ENCODE measurements at places on chromosomes 12 and 14. TPM values are rescaled to one million over a fixed set of nuclear protein-coding genes. Genes with fewer than 3 reads are reported as not detected.
A peak's percentile ranks its signal among the peaks of the same experiment; 100 is the strongest.

DNA sequence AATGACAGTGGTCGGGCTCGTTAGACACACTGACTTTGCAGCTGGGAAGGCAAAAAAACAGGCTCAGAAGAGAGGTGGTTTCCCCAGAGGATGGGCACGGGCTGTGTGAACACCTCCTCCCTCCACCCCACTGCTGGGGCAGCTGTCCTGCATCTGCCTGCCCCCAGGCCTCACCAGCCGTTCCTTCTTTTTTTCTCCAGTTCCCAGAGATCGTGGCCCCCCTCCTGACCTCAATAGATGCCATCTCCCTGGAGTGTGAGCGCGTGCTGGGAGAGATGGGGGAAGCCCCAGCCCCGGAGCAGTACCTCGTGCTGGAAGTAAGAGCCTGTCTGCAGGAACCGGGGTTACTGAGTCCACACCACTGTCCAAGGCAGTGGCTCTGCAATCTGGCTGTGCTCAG, 17.4 kb downstream of the MVK start:
- H3K36me3 ChIP-seq, result no peaks in the 10 kb centered on the region
- H3K27me3 ChIP-seq, result no peaks in the 10 kb centered on the region
- DNase-seq, result no peak
- no peaks in the 10 kb centered on the region for H3K4me1 ChIP-seq
- H3K27ac ChIP-seq, result no peak overlapping the region

GRCh38 chr14:53715193-53715721, 241.4 kb downstream of the BMP4 start:
- DNase-seq, result peak; percentile 24
- H3K27ac ChIP-seq, result no peak overlapping the region
- no peaks in the 10 kb centered on the region for H3K36me3 ChIP-seq
- H3K4me1 ChIP-seq, result peaks cover 20% of the 10 kb centered on the region

DNA sequence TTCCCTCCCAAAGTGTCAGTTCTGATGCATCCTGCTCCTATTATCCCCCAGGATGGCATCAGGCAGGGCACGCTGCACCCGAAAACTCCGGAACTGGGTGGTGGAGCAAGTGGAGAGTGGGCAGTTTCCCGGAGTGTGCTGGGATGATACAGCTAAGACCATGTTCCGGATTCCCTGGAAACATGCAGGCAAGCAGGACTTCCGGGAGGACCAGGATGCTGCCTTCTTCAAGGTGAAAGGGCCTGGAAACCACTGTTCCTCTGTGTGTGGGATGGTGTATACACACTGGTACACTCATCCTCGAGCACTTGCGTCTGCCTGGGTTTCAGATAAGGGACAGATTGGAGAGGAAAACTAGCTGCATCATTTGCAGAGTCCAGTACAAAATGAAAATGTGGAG, 1.0 kb downstream of the IRF9 start:
- H3K27ac ChIP-seq, result peak overlapping the region; percentile 90
- H3K4me3 ChIP-seq, result peak overlapping the region; percentile 47
- no peaks in the 10 kb centered on the region for H3K36me3 ChIP-seq
- H3K4me1 ChIP-seq, result peaks cover 28% of the 10 kb centered on the region
- DNase-seq, result no peak

- no peak overlapping the region for H3K4me3 ChIP-seq
- no peaks in the 10 kb centered on the region for H3K36me3 ChIP-seq
- H3K27me3 ChIP-seq, result no peaks in the 10 kb centered on the region
- no peaks in the 10 kb centered on the region for H3K4me1 ChIP-seq
- no peak for DNase-seq
- H3K27ac ChIP-seq, result no peak overlapping the region
Observed at GRCh38 chr12:41151793-41152192, 36.3 kb upstream of the PDZRN4 start.

GRCh38 chr14:45716572-45716971, 463.6 kb upstream of the MIS18BP1 start:
- no peak for DNase-seq
- H3K27ac ChIP-seq, result no peak overlapping the region
- no peaks in the 10 kb centered on the region for H3K27me3 ChIP-seq
- no peak overlapping the region for H3K4me3 ChIP-seq
- H3K36me3 ChIP-seq, result no peaks in the 10 kb centered on the region

DNA sequence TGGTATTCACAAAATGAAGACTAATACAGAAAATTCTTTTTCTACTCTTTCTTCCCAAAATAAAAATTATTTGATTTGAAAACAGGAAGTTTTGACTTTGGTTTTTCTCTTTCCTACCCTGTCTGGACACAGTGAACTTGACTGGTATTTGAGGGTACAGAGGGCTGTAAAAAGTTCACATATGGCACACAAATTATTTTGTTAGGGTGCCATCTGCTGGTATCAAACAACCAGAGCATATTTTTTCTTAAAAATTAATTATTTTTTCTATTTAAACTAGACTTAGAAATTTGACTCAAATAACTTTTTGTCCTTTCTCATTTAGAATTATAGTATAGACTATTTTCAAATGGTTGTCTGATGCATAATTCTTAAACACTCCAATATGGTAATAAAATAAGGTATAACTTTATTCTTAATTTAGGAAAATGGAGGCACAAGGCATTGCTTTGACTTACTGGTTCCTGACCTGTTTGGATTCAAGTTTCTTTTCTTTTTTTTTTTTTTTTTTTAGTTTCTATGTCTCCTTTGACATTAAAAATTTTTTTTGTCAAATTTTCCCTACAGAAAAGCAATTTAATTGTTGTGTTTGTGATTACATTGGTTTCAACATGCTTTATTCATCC, 390.6 kb downstream of the PRKD1 start:
- H3K36me3 ChIP-seq, result no peaks in the 10 kb centered on the region
- H3K4me1 ChIP-seq, result no peaks in the 10 kb centered on the region
- peaks cover 3% of the 10 kb centered on the region for H3K27me3 ChIP-seq

DNA sequence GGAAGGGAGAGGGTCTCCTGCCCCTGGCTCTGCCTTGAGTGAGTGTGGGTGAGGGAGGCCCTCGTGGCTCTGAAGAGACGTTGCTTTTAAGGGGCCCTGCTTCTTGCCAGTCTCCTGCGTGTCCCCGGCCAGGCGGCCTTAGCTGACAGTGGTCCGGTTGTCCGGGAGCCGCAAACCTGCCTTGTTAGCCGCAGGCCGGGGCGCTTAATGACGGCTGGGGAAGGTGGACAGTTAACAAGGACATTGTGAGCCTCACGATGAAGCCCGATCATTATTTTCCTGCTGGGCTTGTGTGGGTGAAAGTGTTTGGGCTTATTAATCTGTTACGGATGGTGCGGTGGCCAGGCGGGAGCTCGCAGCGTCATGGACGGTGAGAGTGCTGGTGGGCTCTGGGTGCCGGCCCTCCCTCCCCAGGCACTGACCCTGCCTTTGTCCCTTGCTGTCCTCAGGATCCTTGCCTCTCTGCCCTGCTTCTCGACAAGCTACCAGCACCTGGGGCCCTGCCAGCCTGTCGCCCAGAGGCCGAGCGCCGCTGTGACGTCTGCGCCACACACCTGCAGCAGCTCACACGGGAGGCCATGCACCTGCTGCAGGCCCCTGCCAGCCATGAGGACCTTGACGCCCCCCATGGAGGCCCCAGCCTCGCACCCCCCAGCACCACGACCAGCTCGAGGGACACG, 13.3 kb downstream of the KIF26A start:
- no peak overlapping the region for H3K4me3 ChIP-seq
- H3K27me3 ChIP-seq, result no peaks in the 10 kb centered on the region
- DNase-seq, result no peak
- H3K4me1 ChIP-seq, result peaks cover 20% of the 10 kb centered on the region

GRCh38 chr12:95710386-95710785, 80.2 kb downstream of the NTN4 start:
- H3K27ac ChIP-seq, result no peak overlapping the region
- H3K27me3 ChIP-seq, result no peaks in the 10 kb centered on the region
- peaks cover 5% of the 10 kb centered on the region for H3K4me1 ChIP-seq
- no peaks in the 10 kb centered on the region for H3K36me3 ChIP-seq

- H3K27me3 ChIP-seq, result no peaks in the 10 kb centered on the region
- H3K4me3 ChIP-seq, result no peak overlapping the region
Observed at GRCh38 chr14:99531251-99532096, 50.3 kb downstream of the CCNK start.

DNA sequence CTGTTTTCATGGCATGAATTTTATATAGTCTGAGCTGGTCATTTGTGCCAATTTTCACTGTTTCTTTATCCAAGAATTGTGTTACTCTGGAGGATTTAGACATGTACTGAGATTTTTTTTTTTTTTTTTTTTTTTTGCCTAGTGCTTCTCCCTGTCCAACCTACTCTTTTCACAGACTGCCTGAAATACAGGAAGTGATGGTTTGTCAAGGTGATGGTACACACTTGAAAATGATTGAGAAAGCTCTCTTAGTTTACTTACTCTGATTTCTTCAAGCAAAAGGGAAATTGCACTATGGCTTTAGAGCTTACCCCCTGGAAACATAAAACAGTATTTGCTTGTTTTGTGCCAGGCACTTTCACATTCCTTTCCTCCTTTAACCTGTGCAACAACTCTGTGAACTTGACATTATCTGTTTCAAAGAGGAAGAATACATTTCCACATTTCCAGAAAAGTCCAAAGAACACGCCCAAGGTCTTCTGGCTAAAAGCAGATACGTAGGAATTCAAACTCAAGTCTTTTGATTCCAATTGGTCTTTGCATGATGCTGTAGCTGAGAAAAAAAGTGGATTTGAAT, 181.1 kb downstream of the SLC15A5 start:
- H3K4me3 ChIP-seq, result no peak overlapping the region
- H3K4me1 ChIP-seq, result no peaks in the 10 kb centered on the region
- H3K27ac ChIP-seq, result no peak overlapping the region
- DNase-seq, result no peak
- no peaks in the 10 kb centered on the region for H3K27me3 ChIP-seq
- H3K36me3 ChIP-seq, result no peaks in the 10 kb centered on the region

DNA sequence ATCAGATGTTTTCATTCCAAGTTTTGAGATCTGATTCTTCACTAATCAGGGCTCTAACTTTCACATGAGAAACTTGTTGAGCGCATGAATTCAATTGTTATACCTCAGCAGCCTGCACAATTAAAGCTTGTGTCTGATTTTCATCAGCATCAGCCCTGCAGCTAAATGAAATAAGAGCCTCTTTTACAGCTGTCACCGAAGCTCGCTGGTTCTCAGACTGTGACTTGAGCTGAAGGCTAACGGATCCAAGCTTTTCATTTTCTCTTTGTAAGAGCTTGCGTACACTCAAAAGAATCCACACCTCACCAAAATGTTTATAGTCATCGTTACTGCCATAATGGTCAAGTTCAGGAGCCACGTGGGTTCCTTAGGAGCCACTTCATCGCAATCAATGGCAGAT, 65.5 kb upstream of the BEGAIN start:
- H3K4me3 ChIP-seq, result no peak overlapping the region
- peaks cover 2% of the 10 kb centered on the region for H3K4me1 ChIP-seq

- no peak for DNase-seq
- no peaks in the 10 kb centered on the region for H3K27me3 ChIP-seq
- H3K4me1 ChIP-seq, result peaks cover 14% of the 10 kb centered on the region
- no peak overlapping the region for H3K4me3 ChIP-seq
Observed at GRCh38 chr12:55741931-55742680, 816 bp upstream of the GDF11 start.

GRCh38 chr14:71076462-71077092, 169.3 kb downstream of the PCNX1 start:
- H3K36me3 ChIP-seq, result peaks cover 59% of the 10 kb centered on the region
- H3K4me3 ChIP-seq, result no peak overlapping the region
- DNase-seq, result no peak
- no peaks in the 10 kb centered on the region for H3K27me3 ChIP-seq

The SNW1 gene
- total RNA-seq, result 51.7 TPM

The RNASE2 gene
- 12.9 TPM for total RNA-seq

The GPATCH2L gene
- 49.1 TPM for total RNA-seq

The BDKRB1 gene
- 0.25 TPM for total RNA-seq
